Karpas-422 (cell line): ENCODE measurements at places on chromosomes 16 and 17.

DNA sequence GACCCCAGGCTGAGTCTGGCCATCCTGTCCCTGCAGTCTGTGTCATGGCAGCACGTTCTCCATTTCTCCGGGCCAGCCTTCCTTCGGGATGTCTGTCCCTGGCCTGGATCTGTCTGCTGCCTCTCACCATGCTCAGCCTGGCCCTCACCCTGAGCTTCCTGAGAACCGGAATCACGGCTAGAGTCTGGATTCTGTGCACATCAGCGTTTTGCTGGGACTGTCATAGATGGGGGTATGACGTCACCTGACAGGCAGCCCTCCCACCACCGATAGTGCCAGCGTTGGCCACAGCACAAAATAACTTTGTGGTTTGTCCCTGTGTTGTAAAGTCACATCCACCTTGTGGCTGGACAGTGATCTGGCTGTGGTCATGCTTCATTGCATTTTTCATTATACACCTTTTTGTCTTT, 59.2 kb downstream of the B9D1 start:
- no peak for DNase-seq

- DNase-seq, result no peak
These were observed 142.6 kb downstream of the STX8 start for GRCh38 chr17:9432934-9433421.

- peak; percentile 77 for DNase-seq
These were observed 724 bp downstream of the UBE2I start for GRCh38 chr16:1309888-1310831.

DNA sequence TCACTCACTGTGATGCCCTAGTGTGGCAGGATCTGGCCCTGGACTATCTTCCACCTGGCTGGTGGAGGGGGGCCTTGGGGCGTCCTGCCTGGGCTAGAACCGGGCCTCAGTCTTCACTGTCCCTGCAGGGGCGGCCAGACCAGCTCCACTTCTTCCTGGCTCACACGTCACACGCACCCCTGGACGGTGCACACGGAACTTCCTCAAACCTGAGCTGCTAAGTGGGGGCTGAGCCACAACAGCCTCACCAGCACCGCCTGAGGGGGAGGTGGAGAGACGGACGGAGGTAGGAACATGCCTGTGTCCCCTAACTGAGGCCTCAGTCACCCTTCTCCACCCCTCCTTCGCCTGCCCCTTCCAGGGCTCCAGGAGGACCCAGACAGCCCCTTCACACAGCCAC, 36.6 kb downstream of the TIMM22 start:
- no peak for DNase-seq

DNA sequence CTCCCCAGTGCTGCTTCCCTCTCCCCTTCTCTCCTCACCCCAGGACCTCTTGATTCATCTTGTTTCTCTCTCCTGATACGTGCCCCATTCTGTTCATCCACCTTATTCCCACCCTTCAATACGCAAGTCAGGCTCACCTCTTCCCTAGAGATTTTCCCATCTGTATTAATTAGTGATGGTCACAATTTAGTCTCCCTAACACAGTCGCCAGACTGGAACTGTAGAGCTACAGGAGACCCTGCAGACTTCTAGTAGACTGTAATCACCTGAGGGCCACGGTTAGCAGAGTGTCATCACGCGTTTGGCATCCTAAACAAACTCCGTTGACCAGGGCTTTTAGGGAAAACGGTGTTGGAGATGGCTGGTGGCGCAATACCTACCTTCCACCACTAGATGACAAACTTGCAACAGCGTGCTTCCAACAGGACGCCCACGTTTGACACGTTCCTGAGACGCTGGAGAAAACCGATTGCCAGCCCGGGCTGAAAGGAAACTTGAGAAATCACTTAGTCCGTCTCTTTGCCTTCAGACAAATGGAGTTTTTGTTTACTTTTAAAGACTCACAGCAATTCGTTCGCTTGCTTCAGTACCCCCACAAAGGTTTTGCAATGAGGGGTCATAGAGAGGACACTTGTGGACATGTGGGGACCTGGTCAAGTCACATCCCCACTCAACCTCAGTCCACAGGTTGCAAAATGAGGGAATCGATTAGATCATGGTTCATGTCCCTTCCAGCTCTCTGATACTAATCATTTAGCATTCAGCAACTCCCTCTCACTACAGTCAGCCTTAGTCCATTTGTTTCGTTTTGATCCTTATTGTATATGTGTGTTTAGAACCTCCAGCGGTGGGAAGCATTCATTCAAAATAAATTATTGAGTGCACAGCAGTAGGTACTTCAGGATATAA, 20.6 kb downstream of the MYL4 start:
- DNase-seq, result peak; percentile 95

DNA sequence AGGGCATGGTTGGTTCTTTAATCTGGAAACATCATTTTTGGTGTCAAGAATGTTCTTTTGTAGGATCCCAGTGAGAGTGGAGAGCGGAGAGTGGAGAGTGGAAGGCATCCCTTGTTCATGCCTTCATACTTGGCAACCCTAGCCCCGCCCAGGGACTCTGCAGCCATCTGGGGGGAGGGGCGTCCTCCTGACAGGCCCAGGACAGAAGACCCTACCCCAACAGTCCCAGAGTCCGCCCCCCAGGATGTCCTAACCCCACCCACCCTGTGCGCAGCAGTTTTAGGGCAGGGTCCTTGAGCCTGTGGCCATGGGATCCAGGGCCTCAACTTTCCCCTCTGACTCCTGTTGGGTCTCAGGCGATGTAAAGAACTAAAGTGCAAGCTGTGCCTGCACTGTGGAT, 4.5 kb downstream of the SLC26A11 start:
- no peak for DNase-seq

DNA sequence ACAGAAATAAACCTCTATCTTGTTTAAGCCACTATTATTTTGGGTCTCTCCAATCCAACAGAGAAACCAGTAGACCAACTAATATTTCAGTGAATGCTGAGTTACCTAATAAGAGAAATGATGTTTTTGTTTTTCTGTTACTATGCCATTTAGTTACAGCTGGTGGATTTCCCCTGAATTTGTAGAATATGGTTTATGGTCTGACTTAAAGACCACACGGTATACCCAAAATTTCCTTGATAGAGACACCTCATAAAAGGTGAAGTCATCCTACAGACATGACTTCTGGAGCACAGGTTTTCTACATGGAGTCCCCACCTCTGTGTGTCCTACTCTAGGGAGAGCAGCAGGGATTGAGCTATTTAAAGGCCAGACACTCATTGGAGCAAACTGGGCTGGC, 13.3 kb downstream of the PIK3R5 start:
- no peak for DNase-seq

- no peak for DNase-seq
These were observed 119.4 kb downstream of the OR1D5 start for GRCh38 chr17:2943981-2944380.

- no peak for DNase-seq
These were observed 47.4 kb downstream of the RAI1 start for GRCh38 chr17:17728550-17729251.

DNA sequence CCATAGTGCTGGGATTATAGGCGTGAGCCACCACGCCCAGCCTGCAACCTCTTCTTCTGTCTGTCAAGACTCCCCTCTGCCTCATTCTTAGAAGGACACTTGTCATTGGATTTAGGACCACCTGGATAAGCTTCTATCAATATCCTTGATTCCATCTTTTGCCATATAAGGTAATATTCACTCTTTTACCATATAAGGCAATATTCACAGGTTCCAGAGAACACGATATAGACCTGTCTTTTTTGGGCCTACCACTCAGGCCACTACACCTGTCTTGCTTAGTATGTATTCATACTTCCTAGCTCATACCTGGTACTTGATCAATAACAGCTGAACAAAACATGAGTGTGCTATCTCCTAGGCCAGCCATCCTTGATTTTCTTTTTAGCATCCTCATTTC, 149.2 kb upstream of the TOX3 start:
- no peak for DNase-seq

GRCh38 chr17:15510361-15510760, 42.9 kb upstream of the CDRT4 start:
- DNase-seq, result no peak

- DNase-seq, result no peak
These were observed 349.2 kb upstream of the SALL1 start for GRCh38 chr16:51500306-51500705.

DNA sequence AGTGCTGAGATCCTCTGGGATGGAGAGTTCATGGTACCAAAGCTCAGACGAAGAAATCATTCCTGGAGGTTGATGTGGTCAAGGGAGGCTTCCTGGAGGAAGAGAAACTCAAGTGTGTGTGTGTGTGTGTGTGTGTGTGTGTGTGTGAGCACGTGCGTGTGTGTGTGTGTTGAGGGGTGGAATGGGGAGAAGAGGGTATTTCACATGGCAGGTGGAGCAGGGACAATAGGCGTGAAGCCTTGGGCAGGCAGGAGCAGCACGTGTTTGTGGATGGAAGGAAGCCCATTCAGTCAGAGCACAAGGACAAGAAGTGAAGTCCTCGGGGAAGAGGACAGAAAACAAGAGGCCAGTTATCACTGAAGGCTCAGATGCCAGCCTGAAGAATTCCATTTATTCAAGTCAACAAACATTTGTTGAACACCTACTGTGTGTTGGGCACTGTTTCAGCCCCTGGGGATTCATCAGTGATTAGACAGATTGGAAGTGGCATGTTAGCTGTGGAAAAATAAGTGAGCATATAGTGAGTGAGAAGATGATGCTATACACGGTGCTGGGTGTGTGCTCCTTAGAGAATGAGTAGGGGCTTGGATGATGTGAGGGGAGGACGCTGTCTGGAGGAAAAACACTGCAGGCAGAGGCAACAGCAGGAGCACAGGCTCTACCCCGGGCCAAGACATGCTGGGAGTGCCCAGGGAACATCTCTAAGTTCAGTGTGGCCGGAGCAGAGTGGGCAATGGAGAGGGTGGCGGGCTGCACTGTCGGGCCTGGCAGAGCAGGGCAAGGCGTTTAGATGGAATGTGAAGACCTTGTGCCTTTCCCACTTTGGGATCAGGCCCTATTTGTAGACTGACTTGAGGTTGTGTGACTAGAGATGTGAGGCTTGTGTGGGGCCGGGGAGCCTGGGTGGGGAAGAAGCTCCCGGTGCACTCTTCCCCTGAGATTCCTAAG, 267.1 kb downstream of the CBLN1 start:
- DNase-seq, result no peak

DNA sequence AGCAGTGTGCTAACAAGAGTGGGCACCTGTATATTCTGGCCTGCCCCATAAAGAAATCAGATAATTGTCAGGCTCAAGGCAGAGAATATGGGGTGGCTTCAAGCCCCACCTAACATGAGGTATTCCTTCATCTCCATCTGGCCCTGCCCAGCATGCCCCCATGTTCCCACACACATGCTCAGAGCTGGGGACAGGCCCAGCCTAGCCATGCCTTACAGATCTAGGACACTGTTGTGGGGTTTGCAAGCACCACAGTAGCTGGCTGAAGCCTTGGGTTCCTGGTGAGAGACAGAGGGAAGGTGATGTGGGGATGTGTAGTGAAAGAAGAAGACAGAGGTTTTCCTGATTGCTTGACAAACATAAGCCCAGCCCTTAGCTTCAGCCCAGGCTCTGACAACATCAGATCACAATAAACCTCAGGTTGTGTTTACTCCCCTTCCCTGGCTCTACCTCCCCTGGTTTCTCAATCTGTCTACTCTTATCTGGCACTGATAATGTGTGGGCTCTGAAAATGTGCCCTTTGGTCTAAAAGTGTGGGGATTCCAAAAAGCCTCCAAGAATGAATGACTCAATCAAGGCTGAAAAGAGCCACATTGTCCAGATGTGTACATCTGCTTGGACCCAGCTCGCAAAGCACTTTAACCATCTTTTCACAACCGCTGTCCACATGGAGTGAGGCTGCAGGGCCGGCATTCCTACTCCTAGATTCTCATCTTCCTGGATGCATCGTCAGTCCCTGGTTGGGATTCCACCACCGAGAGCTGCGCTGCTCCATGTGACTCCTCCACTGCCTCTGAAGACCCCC, 34.4 kb downstream of the CDRT4 start:
- no peak for DNase-seq

GRCh38 chr16:6804461-6804860, 528.2 kb upstream of the RBFOX1 start:
- DNase-seq, result no peak

- DNase-seq, result peak; percentile 14
These were observed 7.9 kb downstream of the HIRIP3 start for GRCh38 chr16:29987371-29988085.

DNA sequence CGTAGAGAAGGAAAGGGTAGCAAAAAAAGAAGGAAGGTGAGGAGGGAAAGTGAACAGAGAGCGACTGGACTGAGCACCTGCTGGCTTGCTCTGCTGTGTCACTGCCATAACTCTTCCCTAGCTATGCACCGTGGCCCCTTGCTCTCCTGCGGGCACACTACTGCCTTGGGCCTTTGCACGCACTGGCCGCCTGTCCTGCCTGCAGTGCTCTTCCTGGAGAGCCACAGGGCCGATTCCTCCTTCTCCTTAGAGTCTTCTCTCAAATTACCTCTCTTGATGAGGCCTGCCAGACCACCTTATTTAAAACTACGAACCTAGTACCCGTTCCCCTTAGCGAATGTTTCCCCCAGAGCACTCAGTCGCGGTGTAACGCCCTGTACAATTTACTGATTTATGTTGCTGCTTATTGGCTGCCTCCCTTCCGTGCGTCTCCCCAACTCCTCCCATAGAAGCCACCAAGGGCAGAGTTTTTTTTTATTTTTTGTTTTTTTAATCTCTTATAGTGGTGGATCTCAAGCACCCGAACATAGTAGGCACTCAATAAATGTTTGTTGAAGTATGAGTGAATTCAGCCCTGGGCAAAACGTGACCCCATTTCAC, 70.3 kb downstream of the RAI1 start:
- no peak for DNase-seq
